ENCODE measurements at places on chromosomes 1 and 21.

GRCh38 chr1:99527078-99527477 lies 118.8 kb upstream of the PALMD start:
- DNase-seq = no peak

GRCh38 chr1:4319496-4319895 lies 334.9 kb upstream of the AJAP1 start:
- no peak for DNase-seq

- DNase-seq = no peak
Measured at GRCh38 chr1:208615371-208615770, 371.2 kb upstream of the PLXNA2 start.

DNA sequence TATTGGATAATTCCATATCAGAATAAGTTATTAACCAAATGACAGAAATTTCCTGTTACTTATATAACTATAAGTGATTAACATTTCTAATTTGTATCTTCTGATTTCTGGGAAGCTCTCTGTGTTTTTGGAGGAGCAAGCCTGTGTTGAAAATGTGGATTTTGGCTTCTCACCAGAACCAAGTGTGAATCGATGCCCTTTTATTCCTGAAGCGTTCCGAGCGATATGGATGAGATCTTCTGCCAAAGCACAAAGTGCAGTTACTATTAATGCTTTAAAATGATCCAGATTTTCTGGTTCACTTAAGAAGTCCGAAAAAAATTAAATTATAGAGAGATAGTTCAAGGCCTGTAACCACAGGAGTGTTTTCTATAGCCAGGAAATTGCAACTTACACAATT lies 22.8 kb downstream of the ALG14 start:
- no peak for DNase-seq

- no peak for DNase-seq
Measured at GRCh38 chr1:177092001-177092400, 72.5 kb downstream of the ASTN1 start.

- DNase-seq = no peak
Measured at GRCh38 chr1:193569983-193570269, 383.5 kb upstream of the B3GALT2 start.

DNA sequence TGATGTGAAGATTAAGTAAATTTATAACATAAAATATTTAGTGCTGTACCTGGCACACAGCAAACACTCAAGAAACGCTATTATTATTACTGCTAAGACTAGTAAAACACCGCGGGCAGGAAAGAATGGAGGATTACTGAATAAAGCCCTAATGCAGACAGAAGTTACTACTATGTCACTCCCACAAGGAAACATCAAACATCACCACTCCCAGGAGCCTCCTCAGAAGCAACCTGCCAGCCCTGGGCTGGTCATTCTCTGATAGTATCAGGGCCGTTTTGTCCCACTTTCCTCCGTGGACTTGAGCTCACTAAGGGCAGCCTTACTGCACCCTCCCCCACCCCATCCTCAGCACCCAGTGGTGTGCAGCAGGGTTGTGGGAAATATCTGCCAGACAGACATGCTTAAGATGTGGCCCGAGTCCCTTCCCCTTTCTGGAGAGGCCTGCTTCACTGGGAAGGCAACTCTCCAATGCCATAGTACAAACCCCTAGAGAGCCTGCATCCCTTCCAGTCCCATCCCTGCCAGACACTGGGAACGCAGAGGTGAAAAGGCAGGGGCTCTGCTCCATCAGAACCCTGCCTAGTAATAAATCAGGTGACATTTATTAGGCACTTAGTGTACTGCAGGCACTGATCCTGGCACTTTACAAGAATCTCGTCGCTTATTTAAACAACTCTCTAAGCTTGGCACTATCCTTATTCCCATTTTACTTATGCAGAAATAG lies 41.7 kb upstream of the ECE1 start:
- no peak for DNase-seq

- no peak for DNase-seq
Measured at GRCh38 chr1:116122955-116123757, 12.0 kb downstream of the MAB21L3 start.

DNA sequence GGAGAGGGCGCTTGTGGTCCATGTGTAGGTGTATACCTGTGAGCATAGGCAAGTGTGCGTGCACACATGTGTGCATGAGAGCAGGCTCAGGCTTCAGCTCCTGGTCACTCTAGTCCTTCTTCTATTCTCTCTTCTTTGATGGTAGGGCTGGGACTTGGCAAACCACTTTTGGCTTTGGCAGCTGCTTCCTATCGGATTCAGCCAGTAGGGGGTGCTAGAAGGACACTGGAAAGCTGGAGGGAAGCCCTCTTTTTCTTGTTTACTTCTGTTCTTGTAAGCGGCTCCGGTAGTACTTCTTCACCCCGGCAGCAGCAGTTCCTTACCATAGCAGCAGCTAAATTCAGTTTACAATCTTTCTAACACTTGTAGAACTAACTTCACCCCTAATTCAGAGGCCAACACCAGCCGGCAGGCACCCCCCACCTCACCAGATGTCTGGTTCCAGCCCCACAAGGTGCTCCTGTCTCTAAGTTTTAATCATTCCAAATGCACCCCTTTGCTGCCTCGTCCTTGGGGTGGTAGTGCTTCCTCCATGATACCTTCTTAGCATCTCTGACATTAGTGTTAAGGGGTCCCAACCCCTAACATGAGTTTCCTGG lies 25.1 kb downstream of the NENF start:
- peak; percentile 73 for DNase-seq

DNA sequence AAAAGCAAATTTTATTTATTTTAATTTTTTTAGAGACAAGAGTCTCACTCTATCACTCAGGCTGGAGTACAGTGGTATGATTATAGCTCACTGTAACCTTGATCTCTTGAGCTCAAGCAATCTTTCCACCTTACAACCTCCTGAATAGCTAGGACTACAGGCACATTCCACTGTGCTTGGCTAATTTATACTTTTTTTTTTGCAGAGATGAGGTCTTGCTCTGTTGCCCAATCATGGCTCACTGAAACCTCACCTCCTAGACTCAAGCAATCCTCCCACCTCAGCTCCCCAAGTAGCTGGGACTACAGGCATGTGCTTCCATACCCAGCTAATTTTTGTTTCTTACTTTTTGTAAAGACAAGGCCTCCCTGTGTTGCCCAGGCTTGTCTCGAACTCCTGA lies 49.5 kb downstream of the DR1 start:
- no peak for DNase-seq

- no peak for DNase-seq
Measured at GRCh38 chr1:53618500-53619366, 120.2 kb downstream of the GLIS1 start.

- no peak for DNase-seq
Measured at GRCh38 chr21:46455575-46456385, 2.9 kb upstream of the DIP2A start.

GRCh38 chr21:45630066-45630694 lies 13.3 kb upstream of the PCBP3 start:
- no peak for DNase-seq

DNA sequence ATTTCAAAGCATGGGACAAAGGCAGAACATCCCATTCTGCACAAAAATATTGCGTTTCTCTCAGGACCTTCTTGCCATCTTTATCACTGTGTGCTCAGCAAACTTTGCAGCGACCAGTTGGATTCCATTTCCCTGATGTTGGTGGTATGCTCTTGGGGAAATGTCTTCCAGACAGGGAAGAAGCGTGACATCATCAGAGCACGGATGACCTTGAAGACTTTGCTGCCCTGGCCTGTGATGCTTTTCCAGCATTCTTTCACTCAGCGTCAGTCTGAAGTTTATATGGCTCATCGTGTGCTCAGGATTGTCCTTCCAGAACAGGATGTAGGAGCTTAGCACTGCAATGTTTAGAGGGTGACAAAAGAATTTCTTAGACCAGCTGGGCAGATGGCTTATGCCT lies 131.4 kb upstream of the F3 start:
- DNase-seq = no peak

GRCh38 chr1:50350421-50350820 lies 72.8 kb downstream of the DMRTA2 start:
- DNase-seq = no peak

GRCh38 chr1:4424766-4425165 lies 229.6 kb upstream of the AJAP1 start:
- no peak for DNase-seq

- DNase-seq = no peak
Measured at GRCh38 chr1:103489935-103490334, 35.6 kb upstream of the RNPC3 start.

GRCh38 chr1:78375996-78376395 lies 114.8 kb upstream of the PTGFR start:
- DNase-seq = peak; percentile 23

DNA sequence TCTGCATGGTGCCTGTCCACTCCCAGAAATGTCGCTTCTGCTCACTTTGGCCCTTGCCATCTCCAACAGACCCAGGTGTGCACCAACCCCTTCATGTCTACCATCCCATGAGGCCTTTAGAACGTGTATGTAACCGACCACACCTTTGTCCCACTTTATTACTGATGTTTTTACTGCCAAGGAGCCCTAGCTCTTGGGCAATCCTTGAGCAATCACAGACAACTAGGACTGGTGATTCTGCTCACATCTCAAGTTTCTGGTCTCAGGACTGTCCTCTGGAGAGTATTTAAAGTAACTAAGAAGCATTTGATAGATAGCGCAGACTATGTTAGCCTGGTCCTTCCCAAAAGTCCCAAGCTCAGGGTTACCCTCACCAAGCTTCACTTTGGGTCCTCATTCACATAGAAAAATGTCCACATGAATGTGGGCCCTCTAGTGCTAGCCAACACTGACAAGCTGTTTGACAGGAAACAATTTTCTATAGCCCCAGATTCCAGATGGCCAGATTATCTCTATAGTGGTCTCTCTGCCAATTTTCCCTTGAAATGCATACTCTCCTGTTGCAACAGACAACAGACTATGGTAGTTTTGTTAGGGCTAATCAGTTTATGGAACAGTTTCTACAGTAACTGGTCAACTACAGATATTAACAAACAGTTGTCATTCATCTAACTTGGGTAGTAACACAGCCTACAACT lies 6.9 kb upstream of the TMEM81 start:
- DNase-seq = no peak

DNA sequence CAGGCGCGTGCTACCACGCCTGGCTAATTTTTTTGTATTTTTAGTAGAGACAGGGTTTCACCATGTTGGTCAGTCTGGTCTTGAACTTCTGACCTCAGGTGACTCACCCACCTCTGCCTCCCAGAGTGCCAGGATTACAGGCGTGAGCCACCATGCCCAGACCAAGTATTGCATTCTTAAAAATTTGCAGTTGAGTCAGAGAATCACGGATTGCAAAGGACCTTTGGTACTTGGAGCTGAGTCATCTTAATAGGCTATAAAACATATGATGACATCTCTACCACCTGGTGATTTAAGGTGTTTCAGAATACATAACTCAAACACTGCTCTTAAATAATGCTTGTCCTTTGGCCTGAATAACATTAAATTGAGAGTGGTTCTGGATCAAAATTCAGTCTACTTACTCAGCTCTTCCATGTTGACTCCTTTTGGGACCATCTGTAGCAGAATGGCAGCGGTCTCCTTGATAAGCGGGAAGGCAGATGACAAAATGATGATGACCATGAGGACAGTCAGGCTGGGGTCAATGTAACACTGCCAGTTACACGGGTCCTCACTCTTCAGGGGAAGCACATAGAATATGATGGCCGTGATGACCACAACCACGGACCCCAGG lies 10.4 kb downstream of the SLC30A10 start:
- DNase-seq = no peak

Measured in GM12865 (cell line).